ENCODE measurements at places on chromosomes 2 and 18. TPM values are rescaled to one million over a fixed set of nuclear protein-coding genes. Genes with fewer than 3 reads are reported as not detected.

DNA sequence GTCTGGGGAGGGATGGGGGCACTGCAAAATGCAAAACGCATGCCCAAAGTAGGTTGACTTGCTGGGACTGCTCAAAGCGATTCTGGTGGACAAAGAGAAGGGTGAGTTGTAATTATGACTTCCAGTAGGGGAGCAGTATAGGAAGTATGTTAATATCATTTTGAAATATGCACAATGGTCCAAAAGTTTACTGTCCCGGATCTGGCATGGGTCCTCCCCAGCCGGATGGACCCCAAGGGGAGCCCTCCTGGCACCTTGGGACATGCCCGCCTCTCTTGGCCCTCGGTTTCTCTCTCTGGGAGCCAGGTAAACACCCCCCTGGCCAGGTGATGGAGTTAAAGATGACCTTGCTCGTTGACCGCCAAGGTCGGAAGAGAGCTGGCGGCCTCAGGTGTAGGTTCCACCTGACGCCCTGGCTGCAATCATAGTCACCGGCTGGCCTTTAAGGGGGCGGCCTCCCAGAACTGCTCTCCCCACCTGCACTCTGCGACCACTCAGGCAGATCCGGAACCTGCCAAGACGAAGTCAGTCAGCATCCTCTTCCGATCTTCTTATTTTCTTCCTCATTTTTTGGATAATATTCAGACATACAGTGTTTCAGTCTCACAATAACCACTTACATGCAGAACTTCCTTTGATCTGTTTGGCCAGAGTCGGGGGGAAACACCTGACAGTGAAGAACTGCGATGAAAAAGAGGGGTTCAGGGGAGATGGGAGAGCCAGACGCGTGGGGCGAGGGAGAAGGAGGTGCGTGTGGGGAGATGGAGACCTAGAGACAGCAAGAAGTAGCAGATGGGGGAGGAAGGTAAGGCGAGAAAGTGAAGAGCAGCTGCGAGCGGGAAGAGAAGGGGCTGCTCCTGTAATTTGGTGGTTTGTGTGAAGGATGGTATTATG lies 148.3 kb downstream of the MEIS1 start:
- DNase-seq: no peak

DNA sequence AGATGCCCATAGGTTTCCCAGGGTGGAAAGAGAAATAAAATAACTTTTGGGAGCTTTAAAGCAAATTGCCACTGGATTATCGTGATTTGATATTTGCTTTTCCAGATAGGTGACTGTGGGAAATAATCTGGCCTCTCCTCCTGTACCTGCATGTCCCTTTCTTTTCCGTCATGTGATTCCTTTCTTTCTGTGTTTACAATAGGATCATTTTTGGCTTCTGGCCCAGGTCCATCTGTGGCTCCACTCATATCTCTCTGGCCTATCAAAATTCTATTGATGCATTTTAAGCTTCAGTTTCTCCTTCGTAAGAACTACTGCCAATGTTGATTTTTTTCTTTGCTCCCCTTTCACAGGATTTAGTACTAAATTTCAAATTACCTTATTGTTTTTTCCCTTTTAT lies 153.6 kb downstream of the CCDC85A start:
- DNase-seq: peak; percentile 14

DNA sequence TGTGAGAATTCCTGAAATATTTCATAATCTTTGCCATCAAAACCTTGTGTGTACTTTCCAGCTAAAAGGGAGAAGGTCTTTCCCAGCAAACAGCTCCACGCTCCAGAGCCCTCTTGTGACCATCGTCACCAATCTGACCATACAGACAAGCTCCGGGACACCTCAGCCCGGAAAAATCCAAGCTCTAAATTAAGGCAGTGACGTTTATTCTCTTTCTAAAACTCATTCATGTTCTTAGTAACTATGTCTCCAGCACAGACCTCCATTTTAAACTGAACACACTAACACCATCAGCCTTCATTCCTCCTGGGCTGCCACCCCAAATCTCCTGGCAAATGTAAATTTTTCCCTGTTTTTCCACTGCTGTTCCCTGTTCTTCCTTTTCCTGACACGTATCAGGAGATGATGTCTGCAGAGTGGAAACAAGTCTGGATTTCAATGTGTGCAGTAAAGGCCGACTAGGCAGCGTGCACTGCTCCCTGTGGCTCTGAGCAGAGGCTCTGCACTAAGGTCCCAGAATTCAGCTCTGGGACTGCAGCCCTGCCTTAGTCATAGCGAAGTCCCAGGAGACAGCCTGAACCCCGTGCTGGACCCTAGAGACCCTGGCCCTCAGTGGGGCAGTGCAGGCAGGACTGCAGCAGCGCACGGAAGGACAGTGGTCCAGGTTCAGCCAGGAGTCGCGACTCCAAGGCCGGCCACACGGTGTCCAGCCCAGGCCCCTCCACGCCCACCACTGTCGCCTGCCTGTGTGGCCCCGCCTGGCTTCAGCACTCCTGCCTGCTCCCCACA lies 452.5 kb upstream of the SALL3 start:
- no peak for DNase-seq

- DNase-seq: no peak
Measured at GRCh38 chr2:120251880-120252224, 800 bp upstream of the RALB start.

DNA sequence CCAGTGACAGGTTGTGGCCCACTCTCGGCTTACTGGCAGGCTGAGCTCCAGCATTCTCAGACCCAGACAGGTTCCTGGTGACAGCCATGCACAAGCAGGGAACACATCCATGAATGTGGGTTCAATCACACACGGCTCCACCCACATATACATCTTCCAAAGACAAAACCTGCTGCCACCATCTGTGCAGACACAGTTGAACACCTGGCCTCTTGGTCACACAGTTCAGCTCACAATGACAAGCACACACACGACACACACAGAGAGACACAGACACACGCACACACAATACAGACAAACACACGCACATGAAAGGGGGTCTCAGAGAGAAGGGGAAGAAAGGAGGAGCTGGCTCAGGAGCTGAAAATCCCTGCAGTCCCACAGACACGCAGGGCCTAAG lies 32.1 kb upstream of the PTMA start:
- DNase-seq: no peak

Gene MEIS1
- 27.7 TPM for total RNA-seq

- peak; percentile 58 for DNase-seq
Measured at GRCh38 chr2:26605195-26605998, 35.8 kb downstream of the CIB4 start.

Gene PKDCC
- 0.79 TPM for total RNA-seq

DNA sequence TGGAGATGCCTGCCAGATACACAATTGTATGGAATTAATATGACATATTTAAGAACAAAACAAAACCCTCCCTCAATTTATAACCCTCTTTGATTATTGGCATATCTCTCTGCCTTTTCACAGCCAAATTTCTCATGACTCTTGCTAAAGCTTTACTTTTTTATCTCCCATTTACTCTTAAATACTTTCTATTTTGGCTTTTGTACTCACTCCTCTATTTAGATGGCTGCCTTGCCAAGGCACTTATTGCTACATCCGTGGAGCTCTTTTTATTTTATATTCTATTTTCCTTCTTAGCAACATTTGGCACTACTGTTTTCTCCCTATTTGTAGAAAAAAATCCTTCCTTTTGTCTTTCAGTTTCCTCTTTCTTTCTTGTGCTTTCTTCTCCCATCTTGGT lies 466.4 kb upstream of the CWC22 start:
- no peak for DNase-seq

Gene EMILIN1
- under 0.01 TPM for total RNA-seq

DNA sequence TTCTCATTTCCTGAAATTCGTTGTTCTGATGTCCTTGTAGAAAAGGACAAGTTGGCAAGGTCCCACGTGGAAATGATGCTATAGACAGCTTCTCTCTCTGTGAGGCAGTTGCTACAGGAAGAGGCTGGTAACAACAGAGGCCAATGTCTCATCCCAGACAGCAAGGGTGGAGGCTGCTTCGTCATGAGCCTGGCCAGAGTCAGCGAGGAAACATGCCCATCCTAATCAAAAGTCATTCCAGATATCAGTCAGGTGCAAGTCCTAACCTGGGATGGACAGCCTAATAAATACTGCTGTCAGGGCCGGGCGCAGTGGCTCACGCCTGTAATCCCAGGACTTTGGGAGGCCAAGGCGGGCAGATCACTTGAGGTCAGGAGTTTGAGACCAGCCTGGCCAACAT lies 6.4 kb upstream of the SMAD7 start:
- DNase-seq: peak; percentile 85

GRCh38 chr2:54479424-54479823 lies 23.3 kb downstream of the SPTBN1 start:
- DNase-seq: peak; percentile 57

Gene TRIM43B
- not detected for total RNA-seq

DNA sequence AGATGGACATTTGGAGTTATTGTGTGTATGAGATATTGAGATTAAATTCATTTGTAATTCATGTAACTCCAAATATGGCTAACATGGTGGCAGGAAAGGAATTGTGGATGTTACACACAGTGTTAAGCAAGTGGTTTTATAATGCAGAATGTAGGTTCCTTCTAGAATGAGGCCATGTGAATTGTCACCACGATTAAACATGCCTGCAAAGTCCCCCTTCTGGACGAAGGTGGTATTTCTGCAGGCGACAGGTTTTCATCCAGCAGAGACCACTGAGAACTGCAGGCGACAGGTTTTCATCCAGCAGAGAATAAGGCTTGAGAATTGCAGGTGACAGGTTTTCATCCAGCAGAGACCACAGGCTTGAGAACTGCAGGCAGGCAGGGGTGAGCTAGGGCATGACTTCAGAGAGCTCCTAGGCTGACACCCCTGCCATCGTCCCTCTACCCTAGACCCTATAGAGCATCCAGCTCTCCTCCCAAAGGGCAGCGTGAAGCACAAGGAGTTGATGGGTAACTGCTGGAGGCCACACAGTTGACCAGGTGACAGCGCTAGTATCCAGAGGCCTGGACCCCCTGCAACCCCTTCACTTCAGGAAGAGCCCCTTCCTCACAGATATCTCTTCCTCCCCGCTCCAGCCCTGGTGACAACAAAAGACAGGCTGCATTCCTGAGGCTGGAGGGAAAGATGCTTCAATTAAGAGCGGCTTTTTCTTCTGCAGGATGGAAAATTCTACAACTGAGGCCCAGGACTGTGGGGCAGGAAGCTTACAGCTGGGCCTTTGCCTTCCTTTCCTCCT lies 175.8 kb downstream of the LOXHD1 start:
- peak; percentile 28 for DNase-seq

Gene SCN1A
- not detected for total RNA-seq

Gene CAPN14
- 35.1 TPM for total RNA-seq

- peak; percentile 62 for DNase-seq
Measured at GRCh38 chr2:120912101-120912985, 176.7 kb downstream of the GLI2 start.

GRCh38 chr2:155250800-155251199 lies 552.3 kb downstream of the KCNJ3 start:
- DNase-seq: peak; percentile 29

GRCh38 chr2:239302808-239303557 lies 97.8 kb downstream of the HDAC4 start:
- no peak for DNase-seq

Gene CHST10
- 2.6 TPM for total RNA-seq

DNA sequence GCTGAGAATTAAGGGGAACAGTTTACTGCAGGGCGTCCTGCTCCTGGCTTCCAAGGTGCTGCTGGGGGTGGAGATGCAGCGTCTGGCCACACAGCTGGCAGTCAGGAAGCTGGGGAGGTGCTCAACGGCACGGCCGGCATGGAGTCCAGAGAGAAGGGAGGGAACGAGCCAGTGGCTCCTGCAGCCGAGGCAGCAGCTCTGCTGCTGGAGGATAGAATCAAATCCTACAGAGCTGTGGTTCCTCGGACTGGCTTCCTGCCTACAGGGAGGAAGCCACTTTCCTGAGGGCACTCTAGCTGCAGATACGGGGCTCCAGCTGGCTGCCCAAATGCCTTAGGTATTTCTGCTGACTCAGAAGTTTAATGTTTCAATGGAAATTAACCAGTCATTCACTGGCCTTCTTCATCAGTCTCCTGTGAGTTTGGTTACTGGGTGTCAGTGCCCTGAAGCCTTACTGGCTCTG lies 266.3 kb downstream of the TWIST2 start:
- DNase-seq: no peak

Gene PCBP1
- total RNA-seq: 17.1 TPM

GRCh38 chr2:26652361-26653041 lies 11.3 kb upstream of the CIB4 start:
- no peak for DNase-seq

DNA sequence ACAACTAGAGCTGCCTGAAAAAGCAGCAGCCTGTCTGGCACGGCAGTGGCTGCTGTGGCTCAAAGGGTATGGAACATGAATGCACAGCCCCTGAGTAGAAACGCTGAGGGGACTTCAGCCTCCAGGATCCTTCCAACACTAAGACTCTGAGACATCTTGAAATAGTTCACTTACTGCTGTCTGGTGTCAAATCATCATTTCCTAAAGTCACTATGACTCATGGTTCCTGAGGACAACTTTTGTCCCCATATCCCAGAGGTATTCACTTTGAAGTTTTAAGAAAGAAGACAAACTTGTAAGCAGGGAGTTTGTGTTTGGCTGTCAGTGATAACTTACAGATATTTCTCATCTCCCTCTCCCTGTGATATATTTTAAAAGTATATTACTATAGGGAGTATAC lies 33.3 kb upstream of the NEB start:
- DNase-seq: no peak

DNA sequence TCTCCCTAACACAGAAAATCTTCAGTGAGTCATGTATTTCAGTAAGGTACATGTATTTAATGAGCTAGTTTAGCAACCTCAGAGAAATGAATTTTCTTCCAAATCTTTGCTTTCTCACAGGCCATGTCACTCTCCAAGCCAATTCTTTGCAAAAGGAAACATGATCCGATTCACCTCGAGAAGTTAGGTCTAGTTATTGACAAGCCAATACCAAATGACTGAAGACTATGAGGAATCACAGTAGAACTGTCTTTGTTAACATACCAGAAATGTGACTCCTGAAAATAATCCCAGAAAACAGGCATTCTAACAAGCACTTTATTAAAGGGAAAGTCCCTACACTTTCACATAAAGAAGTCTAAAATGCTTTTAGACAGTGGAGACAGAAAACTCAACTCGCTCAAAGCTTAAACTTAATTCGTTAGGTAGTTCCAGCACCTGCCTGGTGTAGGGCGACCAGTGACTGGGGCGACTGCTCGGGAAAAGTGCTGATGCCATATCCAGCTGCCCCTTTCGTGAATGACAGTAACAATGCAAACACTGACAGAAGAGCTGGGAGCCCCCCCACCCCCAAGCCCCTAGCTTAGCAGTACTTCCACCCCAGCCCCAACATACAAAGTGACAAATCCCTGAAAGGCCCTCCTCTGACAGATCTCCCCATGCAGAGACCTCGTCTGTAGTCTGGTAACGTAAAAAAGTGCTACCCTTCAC lies 1.8 kb downstream of the MEMO1 start:
- peak; percentile 60 for DNase-seq

- no peak for DNase-seq
Measured at GRCh38 chr2:126748929-126749518, 93.1 kb downstream of the GYPC start.

- no peak for DNase-seq
Measured at GRCh38 chr2:232027530-232027929, 66.0 kb downstream of the DIS3L2 start.

GRCh38 chr2:170218456-170218855 lies 40.5 kb downstream of the MYO3B start:
- DNase-seq: peak; percentile 18

- DNase-seq: no peak
Measured at GRCh38 chr18:59799383-59800015, 100.3 kb upstream of the PMAIP1 start.

Data from bronchial epithelial cell (primary cell).